ENCODE measurements at places on chromosomes 1 and 21.

- DNase-seq, result peak; percentile 26
Observed at GRCh38 chr21:32240851-32241687, 37.8 kb downstream of the MIS18A start.

DNA sequence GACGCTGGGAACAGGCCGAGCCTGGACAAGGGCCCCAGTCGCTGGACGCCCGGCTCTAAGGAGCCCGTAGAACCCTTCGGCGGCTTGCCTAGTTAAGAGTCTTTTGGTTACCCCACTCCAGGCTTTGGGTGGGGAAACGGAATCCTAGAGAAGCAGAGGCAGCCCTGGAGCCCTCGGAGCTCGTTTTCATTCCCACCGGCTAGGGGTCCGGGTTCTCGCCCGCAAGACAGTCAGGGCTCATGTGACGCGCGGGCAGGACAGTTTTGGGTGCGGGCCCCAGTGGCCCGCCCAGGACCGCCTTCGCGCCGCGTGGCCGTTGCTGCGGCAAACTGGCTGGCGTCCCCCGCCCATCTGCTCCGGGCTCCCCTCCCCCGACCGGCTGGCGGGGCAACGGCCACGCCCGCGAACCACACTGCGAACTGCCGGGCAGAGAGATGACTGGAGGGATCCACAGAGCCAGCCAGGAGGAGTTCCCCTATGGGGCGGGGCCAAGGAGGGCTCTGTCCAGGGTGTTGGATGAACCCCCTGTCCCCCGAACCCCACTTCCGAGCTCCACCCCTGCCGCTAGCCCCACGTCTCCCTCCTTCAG lies 829 bp upstream of the HES2 start:
- DNase-seq, result no peak

GRCh38 chr1:24857507-24858133 lies 72.5 kb downstream of the RUNX3 start:
- DNase-seq, result no peak

DNA sequence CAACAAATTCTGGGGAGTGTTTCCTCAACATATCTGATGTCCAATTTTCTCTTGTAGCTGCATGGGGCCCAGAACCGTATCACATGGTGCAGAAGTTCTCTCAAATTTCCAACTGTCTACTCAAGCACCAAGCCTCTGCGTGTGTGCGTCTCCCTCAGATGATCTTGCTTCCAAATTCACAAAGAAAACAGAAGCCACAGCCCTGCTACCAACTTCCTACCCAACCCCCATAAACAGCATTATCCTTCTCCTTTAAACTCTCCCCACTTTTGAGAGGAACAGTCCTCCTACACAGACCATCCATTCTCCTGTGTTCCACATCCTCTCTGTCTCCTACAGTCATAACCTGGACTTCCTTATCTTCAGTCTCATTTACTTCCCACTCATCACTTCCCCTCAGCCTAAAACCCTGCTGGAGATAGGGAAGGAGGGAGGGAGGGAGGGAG lies 354.1 kb downstream of the SMYD3 start:
- no peak for DNase-seq

GRCh38 chr1:180781718-180782117 lies 131.0 kb upstream of the KIAA1614 start:
- DNase-seq, result no peak

DNA sequence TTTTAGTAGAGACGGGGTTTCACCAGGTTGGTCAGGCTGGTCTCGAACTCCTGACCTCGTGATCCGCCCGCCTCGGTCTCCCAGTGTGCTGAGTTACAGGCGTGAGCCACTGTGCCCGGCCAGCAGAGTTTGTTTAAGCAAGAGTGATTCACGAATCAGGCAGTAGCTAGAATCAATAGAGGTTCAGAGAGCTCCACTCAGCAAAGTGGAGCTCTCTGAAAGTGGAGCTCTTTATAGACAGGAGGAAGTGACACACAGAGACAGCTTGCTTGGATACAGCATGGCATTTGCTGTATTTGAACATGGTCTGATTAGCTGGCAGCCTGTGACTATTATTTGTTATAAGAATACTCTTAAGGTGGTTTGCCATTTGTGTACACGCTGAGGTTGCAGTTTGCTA lies 27.1 kb upstream of the CD34 start:
- peak; percentile 35 for DNase-seq
